ENCODE measurements at places on chromosomes 4 and X.

DNA sequence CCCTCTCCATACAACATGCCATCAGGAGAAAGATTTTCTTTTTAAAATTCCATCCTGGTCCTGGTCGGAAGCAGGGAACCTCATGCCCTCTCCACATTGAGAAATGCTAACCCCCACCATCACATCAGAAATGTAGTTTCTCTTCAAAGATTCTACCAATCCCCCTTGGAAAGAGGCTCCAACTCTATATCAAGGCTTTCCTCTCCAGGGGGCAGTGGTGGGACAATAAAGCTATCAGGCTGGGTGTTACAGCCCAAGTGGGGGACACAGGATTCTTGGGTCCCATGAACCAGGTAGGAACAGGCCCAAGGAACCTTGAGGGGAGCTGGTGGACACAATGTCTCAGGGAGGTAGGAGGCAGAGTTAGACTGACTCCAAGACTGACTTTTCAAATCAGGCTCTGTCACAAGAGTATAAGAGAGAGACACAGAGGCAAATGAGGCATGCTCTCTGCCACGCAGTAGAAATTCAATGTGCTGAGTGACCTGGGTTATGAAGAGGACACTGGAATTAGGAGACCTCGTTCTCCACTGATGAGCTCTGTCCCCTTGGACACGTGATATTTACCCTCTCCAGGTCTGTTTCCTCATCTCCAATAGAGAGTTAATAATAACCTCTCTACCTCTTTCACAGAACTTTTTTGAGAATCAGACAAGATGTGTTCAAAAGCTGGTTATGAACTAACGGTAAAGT lies 4.5 kb downstream of the GJB1 start:
- no peak for DNase-seq

DNA sequence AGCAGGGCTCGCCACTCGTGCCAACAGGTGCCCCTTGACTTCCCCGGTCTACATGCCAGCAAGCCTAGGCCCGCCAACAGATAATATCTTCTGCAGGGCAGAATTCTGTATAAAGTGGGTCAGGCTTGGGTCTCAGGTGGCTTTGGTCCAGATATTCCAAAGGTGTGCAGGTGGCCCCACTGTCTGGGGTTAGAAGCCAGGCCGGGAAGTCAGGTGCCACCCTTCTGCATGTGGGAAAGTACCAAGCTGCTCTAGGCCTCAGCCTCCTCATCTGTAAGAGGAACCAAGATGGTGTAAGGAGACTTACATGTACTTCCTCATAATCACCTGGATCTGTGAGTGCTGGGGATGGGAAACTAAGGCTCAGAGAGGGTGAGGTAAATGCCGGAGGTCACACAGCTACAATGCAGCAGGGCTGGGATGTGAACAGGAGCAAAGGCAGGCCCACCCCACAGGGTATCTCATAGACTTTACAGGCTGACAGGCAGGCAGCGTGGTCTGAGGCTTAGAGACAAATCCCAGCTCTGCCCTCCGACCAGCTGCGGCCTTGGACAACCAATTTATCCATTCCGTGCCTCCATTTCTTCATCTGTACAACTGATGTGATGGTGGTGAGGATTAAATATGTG lies 35.9 kb downstream of the WDR1 start:
- DNase-seq: no peak

DNA sequence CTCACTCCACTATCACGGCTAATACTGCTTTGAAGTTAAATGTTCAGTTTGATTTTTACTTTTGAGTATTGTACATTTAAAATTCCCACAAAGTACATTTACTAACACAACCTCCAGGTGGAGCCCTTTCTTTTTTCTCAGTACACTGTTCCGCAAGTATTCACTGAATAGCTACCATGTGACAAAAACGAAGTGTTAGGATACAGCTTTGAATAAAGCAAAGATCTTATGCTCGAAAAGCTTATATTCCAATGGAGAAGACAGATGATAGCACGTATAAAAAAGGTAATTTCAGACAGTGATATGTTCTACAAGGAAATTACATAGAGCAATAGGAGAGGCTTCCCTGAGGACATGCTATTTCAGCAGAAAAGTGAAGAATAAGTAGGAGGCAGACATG lies 60.7 kb upstream of the ABCG2 start:
- no peak for DNase-seq

DNA sequence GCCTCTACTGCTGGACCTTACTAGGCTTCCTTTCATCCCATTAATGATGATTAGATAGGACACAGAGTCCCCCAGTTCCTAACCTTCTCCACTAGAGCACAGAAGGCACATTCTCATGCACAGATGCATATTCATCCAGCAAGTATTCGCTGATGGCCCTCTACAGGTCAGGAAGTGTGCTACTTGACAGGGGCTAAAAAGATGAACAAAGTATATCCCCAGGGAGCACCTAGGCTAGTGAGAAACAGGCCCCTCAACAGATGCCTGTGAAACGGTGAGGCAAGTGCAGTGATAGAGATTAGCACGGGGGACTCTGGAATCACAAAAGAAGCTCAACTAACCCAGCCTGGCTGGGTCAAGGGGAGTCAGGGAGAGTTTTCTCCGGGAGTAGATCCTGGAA lies 95.8 kb downstream of the MGST2 start:
- DNase-seq: no peak

DNA sequence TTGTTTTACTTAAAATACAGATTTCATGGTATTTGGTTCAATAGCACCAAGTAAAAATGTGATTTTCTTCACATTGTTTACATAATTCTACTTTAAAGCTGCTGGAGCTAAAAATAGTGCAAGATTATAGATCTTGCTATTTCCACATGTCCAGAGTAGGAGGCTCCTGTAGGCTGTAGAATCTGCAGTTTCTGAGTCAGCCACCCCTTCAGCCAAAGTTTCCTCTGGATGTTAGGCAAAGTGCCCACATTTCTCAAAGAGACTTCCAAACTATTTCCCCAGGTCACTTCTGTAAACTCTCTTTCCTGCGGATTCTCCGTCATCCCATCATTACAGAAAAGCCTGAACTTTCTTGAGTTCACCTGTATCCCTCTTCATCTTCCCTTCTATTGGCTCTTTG lies 342.5 kb upstream of the FSTL5 start:
- DNase-seq: no peak

GRCh38 chr4:183773790-183774189 lies 114.7 kb downstream of the TRAPPC11 start:
- DNase-seq: no peak

DNA sequence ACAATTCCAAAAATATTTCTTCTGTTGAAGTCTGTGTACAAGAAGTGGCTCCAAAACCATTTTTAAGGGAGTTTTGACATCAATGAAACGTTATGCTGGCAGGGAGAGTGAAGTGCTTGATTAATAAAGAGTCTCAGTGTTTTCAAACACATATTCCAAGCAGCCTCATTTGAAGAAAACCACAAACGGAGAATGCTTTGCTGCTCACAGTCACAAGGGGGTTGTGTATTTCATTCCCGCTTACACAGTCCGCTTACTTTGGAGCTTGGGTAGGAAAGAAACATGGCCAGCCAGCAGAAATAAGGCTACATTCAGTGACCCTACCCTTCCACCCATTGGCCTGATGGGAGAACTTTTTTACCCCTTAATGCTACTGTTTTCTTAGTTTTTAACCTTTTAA lies 586.2 kb downstream of the RAB28 start:
- no peak for DNase-seq

- no peak for DNase-seq
These were observed 48.0 kb downstream of the ARAP2 start for GRCh38 chr4:36196145-36196913.

GRCh38 chr4:6761649-6762615 lies 20.6 kb upstream of the KIAA0232 start:
- DNase-seq: no peak

DNA sequence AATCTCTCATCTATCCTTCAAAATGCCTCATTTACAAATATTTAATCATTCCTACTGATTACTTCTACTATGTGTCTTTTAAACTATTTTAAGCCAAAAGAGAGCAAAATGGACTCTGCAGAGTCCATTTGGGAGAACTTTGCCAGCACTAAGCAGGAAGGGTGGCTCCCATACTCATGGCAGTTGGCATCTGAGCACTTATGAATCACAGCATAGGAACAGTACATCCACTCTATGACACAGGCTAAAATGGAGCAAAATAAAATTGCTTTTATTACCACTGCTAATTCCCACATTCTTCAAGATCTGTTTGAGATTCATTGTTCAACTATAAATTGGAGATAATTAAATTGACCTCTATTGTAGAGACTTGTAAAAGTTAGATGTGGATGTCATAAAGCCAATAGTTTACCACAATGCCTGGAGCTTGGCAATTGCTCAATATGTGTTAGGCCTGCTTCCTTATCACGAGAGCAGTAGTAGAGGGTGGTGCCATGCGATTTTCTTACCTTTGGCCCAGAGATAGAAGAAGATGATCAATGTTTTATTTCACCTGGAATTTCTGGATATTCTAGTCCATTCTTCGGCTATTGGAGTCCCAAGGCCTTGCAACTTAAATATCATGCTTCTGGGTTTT lies 19.1 kb downstream of the HPGD start:
- no peak for DNase-seq
